ENCODE measurements at places on chromosomes 12 and 14.

- DNase-seq = peak; percentile 24
These were observed 7.5 kb upstream of the G2E3 start for GRCh38 chr14:30551460-30551859.

- no peak for DNase-seq
These were observed 1196.3 kb upstream of the TMEM132C start for GRCh38 chr12:127070515-127071157.

DNA sequence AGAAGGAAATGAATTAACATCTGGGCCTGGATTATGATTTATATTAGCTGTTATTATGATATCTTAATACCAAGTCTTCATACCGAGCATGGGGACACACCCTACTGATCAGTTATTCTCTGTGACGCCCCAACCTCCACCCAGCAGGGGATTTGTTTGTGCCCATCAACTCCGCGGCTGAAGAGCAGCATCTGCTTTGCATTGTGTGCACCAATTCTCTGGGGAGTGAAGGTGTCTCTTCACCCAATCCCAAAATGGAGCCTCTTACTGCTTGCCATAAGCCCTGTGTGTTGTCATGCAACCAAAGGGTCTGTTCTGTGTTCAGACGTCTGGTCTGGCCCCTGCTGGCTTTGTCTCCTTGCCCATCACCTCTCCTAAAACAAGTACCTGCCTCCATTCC, 25.4 kb downstream of the DHRS2 start:
- DNase-seq = no peak

DNA sequence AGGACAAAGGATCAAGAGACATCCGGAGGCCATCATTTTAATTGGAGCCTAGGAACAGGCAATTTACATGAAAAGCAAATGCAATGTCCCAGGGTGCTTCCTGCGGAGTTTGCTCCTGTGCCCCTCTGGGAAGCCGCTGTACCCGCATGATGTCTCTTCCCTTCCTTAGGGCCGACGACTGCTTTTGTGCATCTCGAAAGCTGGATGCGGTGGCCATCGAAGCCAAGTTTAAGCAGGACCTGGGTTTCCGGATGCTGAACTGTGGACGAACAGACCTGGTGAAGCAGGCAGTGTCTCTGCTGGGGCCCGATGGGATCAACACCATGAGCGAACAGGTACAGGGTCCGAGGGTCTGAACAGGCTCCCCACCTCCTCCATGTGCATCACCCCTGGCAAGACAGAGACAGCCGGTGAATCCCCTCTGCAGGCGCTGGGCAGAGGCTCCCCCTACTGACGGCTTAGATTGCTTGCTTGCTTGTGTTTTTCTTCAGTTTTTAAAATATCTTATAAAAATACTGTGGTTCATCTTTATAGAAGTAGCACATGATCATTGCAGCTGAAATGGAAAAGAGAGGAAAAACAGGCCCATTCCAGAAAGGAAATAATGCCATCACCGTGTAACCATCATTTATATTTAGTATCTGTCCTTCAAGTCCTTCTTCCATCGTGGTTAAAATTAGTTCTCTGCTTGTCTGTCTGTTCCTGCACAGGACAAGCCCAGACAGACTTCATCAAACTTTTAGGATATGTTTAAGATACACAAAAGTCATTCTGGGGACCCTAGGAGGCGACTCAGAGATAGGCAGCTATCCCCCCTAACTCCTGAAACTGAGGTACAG, 75.4 kb upstream of the PWP1 start:
- peak; percentile 71 for DNase-seq

DNA sequence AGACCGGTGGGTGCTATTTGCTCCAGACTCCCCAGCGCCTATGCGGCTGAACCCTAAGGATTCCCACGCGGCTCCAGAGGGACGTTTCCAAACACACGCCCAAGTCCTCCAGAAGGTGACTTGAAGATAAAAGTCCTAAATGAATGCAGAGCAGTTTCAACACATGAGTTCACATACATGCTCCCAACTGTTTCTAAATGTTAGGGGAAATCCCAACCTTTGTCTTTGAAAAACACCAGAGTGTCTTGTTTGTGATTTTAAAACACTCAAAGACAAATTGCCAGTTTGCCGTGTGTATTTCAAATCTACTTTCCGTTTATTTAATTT, 252.9 kb upstream of the SFSWAP start:
- no peak for DNase-seq

- DNase-seq = no peak
These were observed 88.4 kb downstream of the C12orf75 start for GRCh38 chr12:105418821-105419291.

DNA sequence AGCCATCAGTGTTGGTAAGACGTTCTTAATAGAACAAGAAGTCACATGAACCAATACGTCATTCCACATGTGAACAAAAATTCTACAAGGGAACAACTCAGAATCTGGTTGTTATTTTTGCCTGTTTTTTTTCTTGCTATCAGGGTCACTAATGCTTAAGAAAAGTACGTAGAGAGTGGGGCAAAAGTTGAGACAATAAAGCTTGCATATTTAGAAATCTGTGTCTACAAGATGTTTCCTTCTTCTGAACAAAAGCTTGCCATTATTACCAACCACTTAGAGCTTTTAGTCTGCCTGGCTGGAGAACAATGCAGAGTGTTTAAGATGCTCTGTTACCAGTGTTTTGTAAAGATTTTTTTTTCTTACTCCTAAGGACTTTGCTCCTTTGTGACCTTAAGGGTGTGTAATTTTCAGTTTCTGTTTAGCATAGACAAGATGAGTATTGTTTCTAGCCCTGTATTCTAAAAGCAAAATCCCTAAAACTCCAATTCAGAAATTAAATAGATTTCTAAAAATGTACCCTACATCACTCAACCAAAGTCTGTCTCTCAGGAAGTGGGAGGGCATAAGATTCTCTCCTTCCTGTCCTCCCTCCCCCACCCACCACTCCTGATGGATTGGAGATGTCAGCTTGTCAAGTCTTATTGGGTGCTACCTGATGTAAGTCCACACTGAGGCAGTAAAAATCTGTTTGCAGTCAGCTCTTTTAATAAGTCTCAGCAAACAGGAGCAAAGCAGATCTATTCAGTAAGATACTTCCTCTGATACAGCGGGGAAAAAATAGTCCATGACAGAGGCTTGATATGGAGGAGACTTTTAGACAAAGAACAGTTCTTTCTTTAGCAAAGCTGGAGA, 267.6 kb downstream of the GRIN2B start:
- no peak for DNase-seq

- no peak for DNase-seq
These were observed 201.8 kb upstream of the CCDC196 start for GRCh38 chr14:66284346-66284745.

DNA sequence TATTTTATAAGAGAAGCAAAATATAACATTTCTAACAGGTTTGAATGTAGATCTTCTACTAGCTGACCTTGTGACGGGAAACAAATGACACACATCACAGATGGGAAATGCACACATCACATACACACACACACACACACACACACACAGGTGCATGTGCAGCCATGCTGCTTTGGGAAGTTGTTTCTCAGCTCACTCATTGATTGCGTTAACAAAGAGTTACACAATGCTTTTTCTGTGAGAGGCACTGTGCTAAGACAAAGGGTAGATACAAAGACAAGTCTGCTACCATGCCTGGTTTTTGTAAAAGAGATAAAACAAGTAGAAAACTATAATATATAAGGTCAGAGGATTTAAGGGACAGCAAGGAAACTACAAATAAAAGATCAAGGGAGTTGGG, 1.3 kb upstream of the NR1H4 start:
- no peak for DNase-seq

DNA sequence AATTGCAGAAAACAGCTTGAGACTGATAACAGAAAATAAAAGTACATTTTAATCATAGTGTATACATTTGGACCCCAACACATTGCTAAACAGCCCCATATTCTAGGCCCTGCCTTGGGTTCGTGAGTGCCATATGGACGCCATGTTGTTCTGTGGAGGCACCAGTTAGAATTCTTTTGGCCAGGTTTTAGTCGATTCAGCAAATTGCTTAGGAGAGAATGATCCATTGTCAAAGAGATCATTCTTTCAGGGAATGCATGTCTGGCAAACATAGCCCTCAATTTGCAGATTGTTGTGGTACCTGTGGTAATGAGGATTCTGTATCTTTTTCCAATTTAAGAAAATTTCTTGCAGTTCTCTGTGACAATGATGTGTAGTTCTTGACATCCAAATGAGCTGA, 183.6 kb upstream of the DDHD1 start:
- no peak for DNase-seq

GRCh38 chr12:12007001-12007712, 63.6 kb upstream of the BCL2L14 start:
- no peak for DNase-seq

DNA sequence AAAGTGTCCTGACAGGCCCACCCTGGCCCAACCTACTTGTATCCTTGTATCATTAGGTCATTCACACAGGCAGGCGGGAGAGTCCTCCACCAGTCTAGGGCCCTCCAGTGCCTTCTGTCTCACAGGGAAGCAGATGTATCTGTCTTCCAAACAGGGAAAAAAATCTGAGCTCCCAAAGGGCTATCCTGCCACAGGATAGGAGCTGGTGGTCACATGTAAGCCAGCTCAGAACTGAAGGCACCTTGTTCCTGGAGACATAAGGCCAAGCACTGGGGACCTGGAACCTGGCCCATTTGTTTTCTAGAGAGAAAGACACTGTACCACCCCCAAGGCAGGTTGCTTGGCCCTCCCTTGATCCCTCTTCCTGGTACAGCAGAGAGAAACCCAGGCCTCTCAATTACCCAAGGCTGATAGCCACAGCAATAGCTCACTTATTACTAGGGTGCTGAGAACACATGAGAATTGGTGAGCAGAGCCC, 19.4 kb upstream of the PLEKHH1 start:
- DNase-seq = no peak

DNA sequence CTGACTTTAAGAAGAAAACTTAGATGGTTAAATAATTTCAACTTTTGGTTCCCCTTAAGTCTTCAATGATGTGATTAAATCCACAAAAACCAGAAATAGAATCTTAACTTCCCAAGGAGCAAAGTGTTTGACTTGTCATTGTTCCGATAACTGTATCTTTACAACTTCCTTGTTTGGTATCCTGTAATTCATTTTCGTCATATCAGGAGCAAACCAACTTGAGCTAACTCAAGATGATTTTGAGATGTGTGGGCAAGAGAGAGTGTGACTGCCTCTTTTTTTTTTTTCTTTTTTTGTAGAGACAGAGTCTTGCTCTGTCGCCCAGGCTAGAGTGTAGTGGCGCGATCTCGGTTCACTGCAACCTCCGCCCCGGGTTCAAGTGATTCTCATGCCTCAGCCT, 25.3 kb downstream of the DRAM1 start:
- no peak for DNase-seq

DNA sequence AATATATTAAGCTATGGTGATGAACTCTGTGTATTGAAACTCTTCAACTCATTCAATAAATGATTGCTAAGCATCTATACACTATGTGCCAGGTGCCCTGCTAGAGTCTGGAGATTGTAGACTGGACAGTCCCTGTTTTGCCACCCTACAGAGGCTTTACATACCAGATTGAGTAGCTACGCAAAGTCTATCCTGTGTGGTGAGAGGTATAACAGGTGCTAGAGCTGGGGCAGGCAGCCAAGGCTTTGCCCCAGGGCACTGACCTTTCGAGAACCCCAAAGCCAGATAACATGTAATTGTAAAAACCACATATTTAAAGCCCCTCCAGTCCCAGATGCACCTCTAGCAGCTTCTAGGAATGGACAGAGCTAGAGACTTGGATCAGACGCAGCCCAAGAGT, 52.8 kb downstream of the PPM1H start:
- no peak for DNase-seq

GRCh38 chr12:63922474-63922873, 78.0 kb downstream of the SRGAP1 start:
- no peak for DNase-seq

GRCh38 chr14:75049136-75049535, 2.1 kb downstream of the MLH3 start:
- DNase-seq = no peak

- no peak for DNase-seq
These were observed 611.3 kb downstream of the MED13L start for GRCh38 chr12:115666168-115666567.

GRCh38 chr12:29035112-29035511, 114.0 kb upstream of the FAR2 start:
- DNase-seq = no peak

DNA sequence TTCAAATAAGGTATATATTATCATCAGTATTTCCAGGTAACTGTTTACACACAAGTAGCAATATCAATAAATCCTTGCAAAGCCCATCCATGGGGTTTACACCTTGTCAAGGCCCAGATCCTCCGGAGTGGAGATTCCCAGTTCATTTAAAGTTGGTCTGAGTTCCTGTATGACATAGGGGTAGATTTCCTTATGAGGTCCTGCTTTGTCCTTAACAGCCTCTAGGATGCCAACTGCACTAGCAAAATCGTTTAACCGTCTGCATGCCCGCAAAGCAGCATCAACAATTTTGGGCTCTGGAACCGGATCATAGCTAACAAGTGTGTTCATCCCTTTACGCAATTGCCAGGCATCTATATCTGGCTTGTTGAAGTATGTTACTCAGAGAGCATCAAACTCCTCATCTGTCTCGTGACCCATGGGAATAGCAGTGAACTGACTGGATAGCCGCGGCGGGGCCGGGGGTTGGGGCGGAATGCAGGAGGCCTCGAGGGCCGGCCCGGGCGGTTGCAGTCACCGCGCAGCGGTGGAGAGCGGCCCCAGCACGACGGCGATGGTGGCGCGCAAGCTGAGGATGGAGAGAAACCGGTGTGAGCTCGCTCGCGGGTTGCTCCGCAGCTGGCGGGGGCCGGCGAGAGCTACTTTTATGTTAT, 30.6 kb upstream of the FBXO34 start:
- DNase-seq = peak; percentile 9

DNA sequence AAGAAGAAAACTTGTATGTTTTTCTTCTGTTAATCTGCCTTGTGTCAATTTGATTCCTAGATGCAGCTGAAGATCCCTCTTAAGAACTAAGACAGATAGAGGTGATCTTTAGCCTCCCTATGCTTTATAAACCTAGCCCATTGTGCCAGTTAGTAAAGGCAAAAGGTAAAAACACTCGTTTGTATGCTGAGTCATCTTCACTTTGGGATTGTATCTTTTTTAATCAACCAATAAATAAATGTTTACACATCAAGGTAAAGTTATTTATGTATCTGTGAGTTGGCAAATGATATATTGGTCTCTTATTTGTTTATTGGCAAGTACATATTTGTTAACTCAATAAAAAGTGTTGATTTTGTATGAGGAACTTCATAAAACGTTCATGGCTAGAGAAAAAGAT, 165.9 kb upstream of the AMIGO2 start:
- DNase-seq = no peak

DNA sequence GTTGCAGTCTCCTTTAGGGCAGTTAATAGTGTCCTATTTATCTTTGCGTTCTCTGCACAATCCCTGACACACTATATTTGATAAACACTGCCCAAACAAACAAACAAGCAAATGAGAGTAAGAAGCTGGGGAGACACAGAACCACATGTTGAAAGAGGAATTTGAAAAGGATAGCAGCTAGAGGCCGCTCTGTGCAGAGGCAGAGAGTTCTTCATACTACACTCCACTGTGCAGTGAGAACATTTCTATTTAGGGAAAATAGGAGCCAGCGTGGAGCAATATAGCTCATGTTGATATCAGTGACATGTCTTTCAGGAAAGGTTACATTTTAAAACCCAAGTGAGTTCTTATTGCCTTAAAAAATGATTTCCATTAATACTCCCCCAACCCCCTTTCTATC, 140.3 kb upstream of the SEL1L start:
- peak; percentile 40 for DNase-seq

- no peak for DNase-seq
These were observed 1.8 kb upstream of the OR4K2 start for GRCh38 chr14:19873178-19873577.

Data from tongue (tissue), 3 donors.